Fibroblast of the aortic adventitia (primary cell): ENCODE measurements at places on chromosomes 11 and 22. TPM values are rescaled to one million over a fixed set of nuclear protein-coding genes. Genes with fewer than 3 reads are reported as not detected.
A peak's percentile ranks its signal among the peaks of the same experiment; 100 is the strongest.

CD81 gene
- total RNA-seq = 282 and 327 TPM in 2 replicates

TPBGL gene
- 0.08 TPM in 1 of 2 replicates, not detected in the other for total RNA-seq

OR52I2 gene
- total RNA-seq = not detected in 2 replicates

APOBEC3H gene
- total RNA-seq = 0.45 TPM in 1 of 2 replicates, not detected in the other

DNA sequence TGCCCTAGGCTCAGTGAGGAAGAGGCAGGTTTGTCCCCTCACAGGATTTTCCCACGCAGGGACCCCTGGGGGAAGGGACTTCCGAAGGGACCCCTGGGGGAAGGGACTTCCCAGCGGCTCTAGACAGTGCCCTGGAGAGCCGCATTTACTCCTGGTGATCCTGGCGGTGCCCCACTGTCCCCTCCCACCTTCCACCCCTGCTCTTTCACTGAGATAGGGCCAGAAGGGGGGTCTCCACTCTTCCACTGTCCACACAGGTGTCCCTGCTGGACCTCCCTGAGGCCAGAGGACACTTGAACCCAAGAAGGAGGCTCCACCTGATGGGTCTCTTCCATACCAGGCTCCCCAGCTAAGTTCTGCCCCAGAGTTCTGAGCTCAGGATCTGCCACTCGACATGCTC is 1333.9 kb downstream of the BRD1 start:
- DNase-seq = no peak

GRCh38 chr11:18669219-18669596 is 29.4 kb upstream of the TMEM86A start:
- DNase-seq = no peak

- DNase-seq = no peak
Measured at GRCh38 chr11:16946477-16947282, 67.5 kb downstream of the PLEKHA7 start.

DNA sequence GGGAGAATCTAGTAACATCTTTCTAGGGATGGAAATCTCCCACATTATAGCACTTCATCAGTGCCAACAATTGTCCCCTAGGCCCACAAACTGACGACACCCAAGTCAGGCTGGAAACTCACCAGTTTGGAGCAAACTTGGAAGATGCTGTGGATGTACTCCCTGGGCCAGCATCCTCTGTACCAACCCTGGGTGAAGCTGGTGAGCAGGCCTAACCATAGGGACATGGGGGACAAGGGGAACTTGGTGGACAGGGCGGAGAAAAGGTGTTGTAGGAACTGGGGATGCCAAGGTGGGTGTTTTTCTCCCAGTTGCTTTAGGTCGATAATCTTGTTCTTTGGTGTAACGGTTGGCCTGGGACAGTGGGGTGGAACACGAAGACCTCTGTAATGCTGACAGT is 42.2 kb downstream of the DRG1 start:
- no peak for DNase-seq

GRCh38 chr11:106493751-106494150 is 416.3 kb downstream of the AASDHPPT start:
- peak; percentile 81 for DNase-seq

DNA sequence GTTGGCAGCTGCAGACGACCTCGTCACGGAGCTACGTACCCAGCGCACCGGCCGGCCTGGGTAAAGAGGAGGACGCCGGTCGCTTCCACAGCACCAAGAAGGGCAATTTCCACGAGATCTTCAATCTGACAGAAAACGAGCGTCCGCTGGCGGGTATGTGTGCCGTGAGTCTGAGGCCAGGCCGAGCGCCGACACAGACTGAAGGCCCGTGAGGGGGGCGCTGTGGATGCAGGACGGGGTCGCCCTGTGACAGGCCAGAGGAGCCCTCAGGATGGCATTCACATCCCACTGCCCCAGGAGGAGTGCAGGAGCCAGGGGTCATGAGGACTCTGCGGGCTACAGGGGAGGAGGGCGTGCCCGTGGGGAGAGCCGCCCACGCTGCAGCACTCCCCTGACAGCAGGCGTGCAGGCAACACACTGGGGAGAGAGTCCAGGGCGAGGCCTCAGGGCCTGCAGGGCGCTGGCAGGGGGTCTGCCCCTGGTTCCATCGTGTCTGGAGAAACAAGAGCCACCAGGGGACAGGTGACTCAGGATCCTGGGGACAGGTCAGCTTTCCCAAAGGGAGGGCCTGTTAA is 53.6 kb downstream of the GRAMD4 start:
- DNase-seq = no peak
